NCI-H2227 treated with DMSO at 0.1 percent for 48 hours (cell line): ENCODE measurements at places on chromosomes 6 and 20.

DNA sequence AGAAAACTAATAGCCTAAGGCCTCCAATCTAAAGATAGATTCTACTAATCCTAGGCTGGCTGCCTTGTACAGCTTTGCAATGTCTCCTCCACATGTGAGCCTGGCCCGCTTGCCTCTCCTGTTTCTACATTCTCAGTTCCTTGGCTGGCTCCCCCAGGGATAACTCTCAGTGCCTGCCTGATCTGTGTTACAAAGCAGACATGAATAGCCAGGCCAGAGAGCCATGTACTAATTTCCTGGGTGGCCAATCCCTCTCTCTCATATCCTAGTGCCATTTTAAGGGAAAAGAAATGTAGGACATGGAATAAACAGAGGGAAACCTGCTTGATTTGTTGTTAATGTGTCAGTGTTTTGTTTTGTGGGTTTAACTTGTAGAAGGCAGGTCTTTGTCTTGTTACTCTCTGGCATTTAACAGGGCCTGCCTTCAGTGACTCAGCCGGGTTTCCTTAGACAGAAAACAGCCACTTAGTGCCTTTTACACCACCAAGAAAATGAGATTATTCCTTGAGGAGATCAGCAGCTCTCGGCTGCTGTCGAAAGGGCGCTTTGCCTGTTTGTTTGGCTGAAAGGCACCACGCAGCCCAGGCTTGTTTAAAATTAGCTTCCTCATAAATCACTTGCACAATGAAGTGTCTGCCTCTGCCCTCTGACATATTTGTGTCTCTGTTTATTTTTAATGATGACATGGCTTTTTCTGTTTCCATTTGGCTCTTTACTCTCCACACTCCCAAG lies 702.7 kb downstream of the MAFB start:
- peak; percentile 88 for DNase-seq

DNA sequence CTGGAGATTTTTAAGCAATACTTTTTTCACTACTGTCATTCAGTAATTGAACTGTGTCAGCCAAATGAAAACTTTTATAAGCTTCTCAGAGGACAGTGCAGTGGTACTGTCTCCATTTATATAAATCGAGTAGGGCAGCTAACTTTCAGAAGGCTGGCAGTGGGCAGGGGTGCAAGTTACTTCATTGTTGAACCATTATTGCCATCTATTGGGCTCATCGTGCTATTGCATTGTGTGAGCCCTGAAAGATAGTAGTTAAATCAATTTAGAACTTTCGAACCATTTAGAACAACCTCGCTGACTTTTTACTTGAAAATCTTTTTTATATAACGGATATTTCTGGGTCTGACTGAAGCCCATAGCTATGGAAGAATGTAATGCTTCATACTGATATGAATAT lies 347.8 kb upstream of the PLCB4 start:
- peak; percentile 46 for DNase-seq

DNA sequence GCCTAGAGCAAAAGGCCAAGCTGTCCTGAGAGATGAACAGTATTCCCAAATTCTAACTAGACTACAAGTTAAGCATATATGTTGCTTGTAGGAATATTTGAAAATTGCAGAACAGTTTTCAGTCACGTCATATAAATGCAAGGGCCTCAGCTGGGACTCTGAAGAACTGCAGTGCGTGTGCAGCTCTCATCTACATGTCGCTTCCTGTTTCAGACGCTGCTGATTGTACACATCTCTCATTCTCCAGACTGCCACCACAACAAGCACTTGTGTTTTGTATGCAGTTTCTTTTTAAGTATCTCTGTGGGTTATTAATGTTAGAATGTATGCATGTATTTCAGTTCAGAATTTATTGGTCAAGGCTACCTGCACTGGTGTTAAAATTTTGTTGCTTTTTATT lies 119.7 kb downstream of the MAP3K4 start:
- no peak for DNase-seq

DNA sequence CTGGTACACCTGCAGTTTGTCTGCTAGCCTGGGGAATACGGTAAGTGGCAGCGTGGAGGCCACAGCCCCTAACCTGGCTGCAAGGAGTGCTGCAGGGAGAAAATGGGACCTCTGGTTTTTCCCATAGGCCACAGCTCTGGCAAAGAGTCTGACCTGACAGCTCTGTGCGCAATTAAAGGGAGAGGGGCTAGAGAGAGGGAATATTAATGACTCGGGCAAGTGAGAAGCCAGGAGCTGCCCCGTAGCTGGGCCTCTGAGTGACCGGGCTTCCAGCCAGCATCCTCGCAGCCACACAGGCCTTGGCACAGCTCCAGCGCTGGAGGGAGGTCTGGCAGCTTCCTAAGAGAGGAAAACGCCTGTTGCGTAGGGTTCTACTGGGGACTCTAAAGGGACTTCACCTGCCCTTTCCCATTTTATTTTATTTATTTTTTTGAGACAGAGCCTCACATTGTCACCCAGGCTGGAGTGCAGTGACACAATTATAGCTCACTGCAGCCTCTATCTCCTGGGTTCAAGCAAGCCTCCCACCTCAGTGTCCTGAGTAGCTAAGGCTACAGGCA lies 18.2 kb upstream of the OCSTAMP start:
- peak; percentile 13 for DNase-seq

GRCh38 chr6:147772724-147773123 lies 264.2 kb downstream of the SAMD5 start:
- no peak for DNase-seq

GRCh38 chr6:10610289-10610688 lies 84.1 kb downstream of the C6orf52 start:
- no peak for DNase-seq

- DNase-seq = no peak
These were observed 7.0 kb downstream of the PNPLA1 start for GRCh38 chr6:36276581-36277536.

DNA sequence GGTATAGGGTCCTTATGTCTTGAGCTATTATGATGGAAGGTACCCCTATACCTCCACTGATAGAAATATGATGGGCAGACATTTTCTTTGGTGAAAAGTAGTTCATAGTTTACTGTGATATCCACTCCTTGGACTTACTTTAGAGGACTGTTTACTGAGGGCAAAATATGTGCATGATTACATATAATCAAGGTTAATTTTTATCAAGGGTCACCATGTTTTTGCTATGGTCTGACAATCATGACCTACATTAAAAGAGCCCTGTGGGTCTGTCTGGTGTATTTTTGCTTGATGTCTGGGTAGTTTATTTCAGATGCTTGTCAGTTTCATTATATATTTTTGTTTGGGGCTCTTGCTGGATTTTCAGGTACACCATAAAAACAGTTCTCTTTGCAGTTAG lies 40.1 kb downstream of the CDKAL1 start:
- DNase-seq = no peak

DNA sequence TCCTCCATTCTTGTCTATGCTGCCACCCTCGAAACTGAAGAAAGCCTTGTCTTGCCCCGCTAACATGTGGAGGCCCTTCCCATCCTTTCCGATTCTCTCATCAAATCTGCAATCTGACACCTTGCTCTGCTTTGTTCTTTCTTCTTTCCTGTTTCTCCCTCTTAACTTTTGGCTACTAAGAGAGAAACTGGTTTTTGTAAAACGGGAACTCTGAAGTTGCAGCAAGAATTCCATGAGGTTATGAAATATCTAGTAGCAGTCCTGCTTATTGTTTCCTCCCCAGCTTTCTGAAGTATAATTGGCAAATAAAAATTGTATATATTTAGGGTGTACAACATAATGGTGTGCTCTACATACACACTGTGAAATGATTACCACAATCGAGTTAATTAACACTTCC lies 80.2 kb downstream of the MAP7 start:
- no peak for DNase-seq

DNA sequence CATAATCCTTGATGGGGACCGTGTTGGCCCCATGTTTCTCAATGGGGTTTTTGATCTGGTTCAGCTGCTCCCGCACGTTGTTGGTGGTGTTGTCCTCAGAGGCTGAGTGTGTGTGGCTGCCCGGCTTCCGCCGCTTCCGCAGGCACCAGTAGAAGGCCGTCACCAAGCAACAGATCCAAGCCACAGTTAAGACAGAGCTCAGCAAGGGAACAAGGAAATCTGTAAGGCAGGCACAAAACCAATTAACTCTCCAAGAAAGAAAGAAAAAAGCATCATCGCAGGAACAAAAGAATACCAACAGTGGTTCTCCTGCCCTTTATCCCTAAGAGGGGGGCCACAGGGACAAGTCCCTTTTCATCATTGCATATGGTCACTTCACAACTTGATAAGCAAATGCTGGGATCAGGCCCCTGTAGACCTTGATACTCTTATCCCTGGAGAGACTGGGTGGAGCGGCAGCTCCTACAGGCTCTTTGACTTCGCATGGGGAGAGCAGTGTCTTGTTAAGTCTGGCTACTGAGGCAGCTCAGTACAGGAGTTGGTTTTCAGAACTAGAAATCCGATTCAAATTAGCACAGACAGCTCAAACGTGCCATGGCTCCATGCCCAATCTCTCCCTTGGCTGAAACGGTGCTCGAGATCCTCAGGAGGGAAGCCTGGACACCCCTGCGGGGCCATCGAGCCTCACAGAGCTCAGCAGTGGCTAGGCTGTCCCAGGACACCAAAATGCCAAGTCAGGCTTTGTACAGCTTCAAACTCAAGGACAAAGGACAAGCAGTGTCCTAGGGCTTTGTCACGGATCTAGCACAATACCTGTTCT lies 33.9 kb downstream of the JAG1 start:
- DNase-seq = no peak

DNA sequence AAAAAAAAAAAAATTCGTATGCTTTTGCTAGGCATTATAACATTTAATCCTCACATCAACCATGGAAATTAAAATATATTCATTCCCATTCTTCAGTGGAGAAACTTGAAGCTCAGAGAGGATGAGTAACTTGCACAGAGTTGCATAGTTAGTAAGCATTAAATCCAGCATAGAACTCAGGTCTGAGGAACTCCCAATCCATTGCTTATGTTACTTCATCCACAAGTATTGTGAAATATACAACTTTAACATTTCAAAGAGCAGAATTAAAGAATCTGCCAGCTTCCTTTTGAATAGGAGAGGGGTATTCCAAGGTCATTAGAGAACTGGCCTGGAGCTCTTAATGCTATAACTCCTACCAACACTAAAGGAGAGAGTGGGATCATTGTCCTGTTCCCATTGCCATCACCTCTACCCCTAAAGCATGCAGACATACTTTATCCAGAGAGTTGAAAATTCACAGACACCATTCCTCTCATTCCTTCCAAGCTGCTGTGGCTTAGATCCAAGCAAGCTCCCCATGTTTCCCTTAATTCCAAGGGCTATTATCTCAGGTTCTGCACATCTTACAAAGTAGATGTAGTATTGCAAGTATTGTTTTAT lies 91.9 kb downstream of the FLRT3 start:
- DNase-seq = no peak

- no peak for DNase-seq
These were observed 536.0 kb downstream of the BTBD3 start for GRCh38 chr20:12453711-12454110.

- DNase-seq = no peak
These were observed 251.1 kb upstream of the SOX4 start for GRCh38 chr6:21342501-21342900.

DNA sequence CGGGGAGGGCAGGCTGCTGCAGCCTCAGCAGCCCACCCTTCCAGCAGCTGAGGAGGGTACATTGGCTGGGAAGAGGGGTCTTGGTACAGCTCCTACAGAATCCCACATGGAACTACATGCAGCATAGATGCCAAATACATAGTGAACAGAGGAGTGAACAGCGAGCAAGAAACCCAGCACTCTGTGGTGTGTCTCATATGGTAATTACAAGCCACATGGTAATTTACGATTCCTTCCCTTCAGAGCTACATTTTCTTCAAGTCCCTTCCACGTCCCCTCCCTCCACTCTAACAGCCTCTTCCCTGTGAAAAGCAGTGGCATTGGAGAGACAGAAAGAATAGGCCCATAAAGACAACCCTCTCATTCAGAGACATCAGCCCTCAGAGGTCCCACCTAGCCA lies 167.7 kb downstream of the SYNDIG1 start:
- no peak for DNase-seq

DNA sequence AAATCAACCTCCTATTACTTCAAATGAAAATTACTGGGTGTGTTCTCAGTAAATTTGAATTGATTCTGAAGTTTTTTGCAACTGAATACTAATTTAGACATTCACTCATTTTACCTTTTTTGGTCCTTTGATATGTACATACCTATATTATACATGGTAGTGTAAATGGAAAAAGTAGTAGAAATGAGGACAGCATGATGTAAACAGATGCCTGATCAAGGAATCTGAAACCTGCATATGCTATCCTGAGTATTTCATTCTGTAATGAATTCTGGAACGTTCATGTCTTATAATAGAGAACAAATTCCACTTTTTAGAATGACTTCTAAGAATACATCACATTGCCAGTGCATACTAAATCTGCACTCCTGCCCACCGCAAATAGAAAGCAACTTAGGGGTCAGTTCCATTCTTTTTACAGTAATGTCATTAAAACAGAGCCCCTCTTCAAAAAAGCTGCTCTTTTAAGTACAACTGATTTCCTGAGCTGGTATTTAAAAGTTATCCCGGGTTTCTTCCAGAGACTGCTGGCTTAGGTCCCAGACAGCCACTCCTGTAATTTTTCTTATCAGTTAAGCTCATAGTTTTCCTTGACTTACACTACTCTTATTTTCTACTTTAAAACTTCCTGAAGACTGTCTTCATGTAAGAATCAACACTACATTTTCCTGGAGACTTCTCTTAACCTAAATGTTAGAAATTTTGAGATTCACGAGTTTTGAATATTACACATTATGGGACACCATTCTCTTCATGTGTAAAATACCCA lies 48.4 kb downstream of the MAP3K7 start:
- no peak for DNase-seq

GRCh38 chr20:16587066-16587465 lies 13.8 kb upstream of the KIF16B start:
- no peak for DNase-seq

GRCh38 chr6:157264701-157265100 lies 58.6 kb downstream of the TMEM242 start:
- DNase-seq = no peak

GRCh38 chr6:149389509-149390297 lies 10.4 kb upstream of the SUMO4 start:
- no peak for DNase-seq

DNA sequence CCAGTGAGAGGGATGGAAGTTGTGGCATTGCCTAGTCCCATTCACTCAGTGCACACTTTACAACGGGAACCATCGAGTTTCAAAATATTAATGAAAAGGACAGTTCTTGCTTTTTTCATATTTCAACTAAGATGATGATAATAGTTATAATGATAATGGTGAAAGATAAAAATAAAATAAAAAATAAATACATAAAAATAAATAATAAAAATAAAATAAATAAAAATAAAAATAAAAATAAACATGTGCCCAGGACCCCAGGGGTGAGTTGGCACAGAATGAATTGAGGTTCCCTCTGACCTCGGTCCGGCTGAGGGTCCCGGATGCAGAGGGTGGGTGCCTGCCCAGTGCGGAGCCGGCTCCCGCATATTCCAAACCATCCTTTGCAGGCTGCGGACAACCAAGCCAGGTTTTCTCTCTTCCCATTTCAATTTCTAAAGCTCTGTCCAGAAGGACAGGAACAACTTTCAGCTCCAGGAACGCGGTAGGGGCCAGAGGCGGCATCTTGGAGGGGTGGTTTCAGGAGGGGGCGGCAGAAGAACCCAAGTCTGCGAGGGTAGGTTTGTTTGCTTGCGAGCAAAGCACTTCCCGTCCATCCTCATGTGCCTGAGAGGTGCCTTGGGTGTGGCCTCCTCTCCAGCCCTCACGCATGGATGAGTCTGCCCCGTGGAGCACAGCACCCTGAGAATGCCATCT lies 236.8 kb downstream of the DLL1 start:
- DNase-seq = no peak

- DNase-seq = no peak
These were observed 76.8 kb upstream of the DUSP22 start for GRCh38 chr6:215335-216034.
